NCI-H1930 (cell line): ENCODE measurements at places on chromosomes 7 and 10.

- DNase-seq: no peak
These were observed 488.4 kb upstream of the AUTS2 start for GRCh38 chr7:69109879-69110278.

- DNase-seq: no peak
These were observed 18.3 kb upstream of the PPIF start for GRCh38 chr10:79328737-79329504.

DNA sequence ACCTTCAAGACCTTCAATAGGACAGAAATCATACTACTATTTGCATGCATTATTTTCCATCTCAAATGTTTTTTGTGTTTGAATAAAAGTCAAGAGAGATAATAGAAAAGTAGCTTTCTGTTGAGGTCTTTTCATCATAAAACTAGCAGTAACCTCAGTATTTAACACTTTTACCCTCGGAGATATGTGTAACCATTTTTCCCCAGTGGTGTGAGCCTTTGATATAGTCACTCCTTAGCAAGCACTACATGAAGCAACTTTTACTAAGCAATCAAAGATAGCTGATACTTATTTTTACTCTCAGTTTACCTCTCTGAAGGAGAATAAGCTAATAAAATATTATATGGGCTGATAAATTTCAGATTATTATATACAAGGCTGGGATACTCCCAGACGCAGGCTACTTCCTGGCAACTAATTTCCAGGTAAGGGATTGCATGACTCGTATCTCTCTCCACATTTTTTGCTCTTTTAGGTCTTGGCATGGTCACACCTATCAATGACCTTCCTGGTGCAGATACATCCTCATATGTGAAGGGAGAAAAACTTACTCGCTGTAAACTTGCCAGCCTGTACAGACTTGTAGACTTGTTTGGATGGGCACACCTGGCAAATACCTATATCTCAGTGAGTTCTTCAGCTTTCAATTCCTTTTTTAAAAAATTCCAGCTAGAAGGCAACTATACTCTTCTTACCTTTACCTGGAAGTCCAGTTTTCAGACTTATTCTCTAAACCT lies 91.5 kb upstream of the MXI1 start:
- no peak for DNase-seq

DNA sequence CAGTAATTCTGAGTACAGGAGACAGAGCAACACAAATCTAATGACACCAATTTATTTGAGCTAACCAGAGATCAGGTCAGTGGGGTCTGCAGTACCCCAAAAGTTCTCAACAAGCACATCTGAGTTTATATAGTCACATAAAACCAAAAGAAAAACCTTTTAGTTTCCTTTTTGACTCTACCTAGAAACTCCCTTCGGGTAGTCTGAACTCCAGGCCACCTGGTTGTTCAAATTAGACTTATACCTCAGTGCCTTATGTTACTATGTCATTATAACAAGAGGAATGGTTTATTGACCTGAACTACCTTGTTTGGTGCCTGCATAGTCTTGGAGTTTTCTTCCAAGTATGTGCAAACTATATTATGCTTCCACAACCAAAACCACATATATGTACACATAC lies 14.6 kb downstream of the ZCWPW1 start:
- DNase-seq: no peak

- DNase-seq: no peak
These were observed 558.2 kb upstream of the GALNT17 start for GRCh38 chr7:70573696-70574095.

GRCh38 chr7:106279425-106280197 lies 5.2 kb downstream of the NAMPT start:
- no peak for DNase-seq

DNA sequence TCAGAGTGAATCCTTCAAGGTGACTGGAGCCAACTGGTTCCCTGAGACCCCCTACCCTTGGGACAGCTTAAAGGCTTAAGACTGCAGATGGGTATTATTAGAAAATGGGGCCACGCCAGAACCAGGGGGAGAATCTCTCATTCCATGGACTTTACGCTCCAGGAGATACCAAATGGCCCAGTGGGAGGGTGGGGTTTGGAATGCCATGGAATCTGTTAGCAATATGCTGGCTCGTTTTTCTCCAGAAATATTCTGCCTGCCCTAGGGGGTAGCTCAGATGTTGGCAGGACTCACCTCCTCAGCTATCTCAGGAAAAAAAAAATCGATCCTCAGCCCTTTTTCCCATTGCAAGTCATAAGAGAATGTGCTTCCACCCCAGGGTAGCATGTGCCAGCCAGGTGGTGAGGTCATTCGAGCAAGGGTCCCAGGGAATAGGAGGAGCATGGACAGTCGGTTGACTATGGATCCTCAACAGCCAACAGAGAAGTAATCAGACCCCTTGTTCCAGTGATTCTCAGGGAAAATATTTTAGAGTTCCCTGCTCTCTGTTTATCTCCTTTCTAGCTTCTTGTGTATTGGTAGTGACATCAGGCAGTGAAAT lies 22.9 kb downstream of the SVIL start:
- no peak for DNase-seq
